Immature natural killer cell (primary cell): ENCODE measurements at places on chromosomes 11 and 22. TPM values are rescaled to one million over a fixed set of nuclear protein-coding genes. Genes with fewer than 3 reads are reported as not detected.

Gene VPS37C
- polyA plus RNA-seq = 0.95 TPM

Gene ART1
- polyA plus RNA-seq = not detected

Gene ARVCF
- 5.3 TPM for polyA plus RNA-seq

Gene DEPDC7
- polyA plus RNA-seq = 1.3 TPM

Gene SLC39A13
- polyA plus RNA-seq = 22.1 TPM
